ENCODE measurements at places on chromosomes 6 and 20.
A peak's percentile ranks its signal among the peaks of the same experiment; 100 is the strongest.

DNA sequence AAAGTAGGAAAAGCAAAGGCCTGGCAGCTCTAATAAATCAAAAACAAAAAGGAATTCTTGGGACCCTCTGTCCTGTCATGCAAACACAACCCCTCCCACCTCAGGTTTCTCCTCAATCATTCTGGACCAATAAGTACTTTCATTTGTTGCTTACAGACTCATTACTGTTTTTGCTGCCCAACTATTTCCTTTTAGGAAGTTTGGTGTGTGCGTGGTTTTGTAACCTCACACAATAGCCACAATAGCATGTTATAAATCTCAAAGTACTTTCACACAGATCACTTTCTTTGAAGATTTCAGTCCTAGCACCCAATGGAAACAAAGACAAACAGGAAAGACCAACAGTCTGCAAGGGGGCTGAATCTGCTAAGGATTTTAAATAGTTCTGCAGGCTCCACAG is 4.5 kb downstream of the MRPL14 start:
- peaks cover 7% of the 10 kb centered on the region for H3K36me3 ChIP-seq
- no peak for DNase-seq
- H3K4me3 ChIP-seq = peak overlapping the region; percentile 4
- no peaks in the 10 kb centered on the region for H3K27me3 ChIP-seq

- peaks cover 2% of the 10 kb centered on the region for H3K36me3 ChIP-seq
- no peak for DNase-seq
- H3K4me1 ChIP-seq = peaks cover 33% of the 10 kb centered on the region
- H3K4me3 ChIP-seq = no peak overlapping the region
Observed at GRCh38 chr20:50521221-50522052, 11.3 kb downstream of the PTPN1 start.

- peak; percentile 38 for DNase-seq
- peaks cover 18% of the 10 kb centered on the region for H3K4me1 ChIP-seq
Observed at GRCh38 chr6:2793534-2794151, 28.4 kb downstream of the WRNIP1 start.

- no peak overlapping the region for H3K4me3 ChIP-seq
- H3K27me3 ChIP-seq = no peaks in the 10 kb centered on the region
- DNase-seq = no peak
Observed at GRCh38 chr6:55040102-55040848, 134.0 kb upstream of the HCRTR2 start.

- no peaks in the 10 kb centered on the region for H3K36me3 ChIP-seq
- no peak overlapping the region for H3K27ac ChIP-seq
- DNase-seq = no peak
Observed at GRCh38 chr20:42756991-42757390, 432.7 kb downstream of the PTPRT start.

- no peak overlapping the region for H3K27ac ChIP-seq
- H3K4me1 ChIP-seq = no peaks in the 10 kb centered on the region
- H3K36me3 ChIP-seq = no peaks in the 10 kb centered on the region
- no peaks in the 10 kb centered on the region for H3K27me3 ChIP-seq
- DNase-seq = no peak
Observed at GRCh38 chr6:161292145-161292544, 18.3 kb upstream of the AGPAT4 start.

DNA sequence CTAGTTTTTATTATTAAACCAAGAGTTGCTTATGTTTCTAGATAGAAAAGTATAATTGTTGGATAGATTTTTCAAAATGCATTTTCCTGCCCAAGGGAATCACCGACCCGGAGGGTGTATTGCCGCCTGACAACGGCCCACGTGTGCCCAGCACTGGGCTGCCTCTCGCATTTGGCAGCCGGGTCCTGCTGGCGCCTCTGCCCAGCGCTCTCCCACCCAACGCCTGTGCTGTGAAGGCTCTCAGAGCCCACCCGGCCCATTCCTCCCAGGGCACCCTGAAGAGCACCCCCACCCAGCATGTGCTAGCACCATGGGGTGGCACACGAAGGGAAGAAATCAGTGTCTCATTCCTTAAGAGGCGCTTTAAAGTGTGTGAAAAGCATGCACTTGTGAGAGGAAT is 88.3 kb upstream of the AFDN start:
- H3K36me3 ChIP-seq = no peaks in the 10 kb centered on the region
- DNase-seq = no peak
- H3K27me3 ChIP-seq = peaks cover 2% of the 10 kb centered on the region
- no peak overlapping the region for H3K4me3 ChIP-seq

DNA sequence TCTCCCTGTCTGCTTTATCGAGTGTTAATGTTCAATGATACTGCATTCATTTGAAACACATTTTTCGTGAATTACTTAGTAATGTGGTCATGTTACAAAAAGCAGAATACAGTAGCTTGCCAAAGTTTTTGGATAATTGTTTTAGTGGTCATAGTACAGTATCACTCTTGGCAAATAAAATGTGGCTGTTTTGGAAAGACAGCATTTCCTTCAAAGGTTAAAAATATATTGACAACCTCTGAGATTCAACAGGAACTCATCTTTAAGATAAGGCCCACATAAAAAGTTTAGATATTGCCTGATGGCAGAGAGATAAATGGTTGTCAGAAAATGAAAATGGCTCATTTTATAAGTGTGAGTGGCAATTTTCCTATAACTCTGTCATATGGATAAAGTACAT is 297.7 kb upstream of the MAN1A1 start:
- no peak for DNase-seq
- H3K27me3 ChIP-seq = no peaks in the 10 kb centered on the region
- peaks cover 2% of the 10 kb centered on the region for H3K4me1 ChIP-seq
- H3K4me3 ChIP-seq = no peak overlapping the region
- no peaks in the 10 kb centered on the region for H3K36me3 ChIP-seq
- H3K27ac ChIP-seq = no peak overlapping the region

DNA sequence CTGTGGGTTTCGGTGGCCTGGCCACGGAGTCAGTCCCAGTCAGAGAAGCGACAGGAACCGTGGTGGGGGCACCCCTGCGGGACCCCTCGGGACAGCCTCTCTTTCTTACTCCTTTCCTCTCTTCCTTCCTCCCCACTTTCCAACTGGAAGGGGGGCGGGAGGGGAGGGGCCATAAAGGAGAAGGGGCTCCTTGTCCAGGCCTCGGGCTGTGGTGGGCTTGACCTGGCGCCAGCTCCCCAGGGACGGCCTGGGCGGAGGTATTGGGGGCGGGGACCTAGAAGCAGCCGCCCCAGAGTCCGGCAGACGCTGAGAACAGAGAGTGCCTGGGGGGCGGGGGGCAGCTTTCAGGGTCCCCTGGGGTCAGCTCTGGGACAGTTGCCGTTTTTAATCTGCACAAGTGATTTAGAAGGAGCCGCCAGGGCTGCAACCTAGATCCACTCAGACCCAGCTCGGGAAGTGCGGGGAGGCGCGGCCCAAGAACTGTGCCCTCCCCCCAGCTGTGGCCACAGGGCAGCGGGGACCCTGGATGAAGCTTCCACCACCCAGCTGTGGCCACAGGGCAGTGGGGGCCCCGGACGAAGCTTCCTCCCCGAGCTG is 6.4 kb upstream of the ABHD16B start:
- H3K4me1 ChIP-seq = peaks cover 33% of the 10 kb centered on the region
- H3K27ac ChIP-seq = no peak overlapping the region
- H3K27me3 ChIP-seq = peaks cover 62% of the 10 kb centered on the region
- no peaks in the 10 kb centered on the region for H3K36me3 ChIP-seq
- H3K4me3 ChIP-seq = no peak overlapping the region

DNA sequence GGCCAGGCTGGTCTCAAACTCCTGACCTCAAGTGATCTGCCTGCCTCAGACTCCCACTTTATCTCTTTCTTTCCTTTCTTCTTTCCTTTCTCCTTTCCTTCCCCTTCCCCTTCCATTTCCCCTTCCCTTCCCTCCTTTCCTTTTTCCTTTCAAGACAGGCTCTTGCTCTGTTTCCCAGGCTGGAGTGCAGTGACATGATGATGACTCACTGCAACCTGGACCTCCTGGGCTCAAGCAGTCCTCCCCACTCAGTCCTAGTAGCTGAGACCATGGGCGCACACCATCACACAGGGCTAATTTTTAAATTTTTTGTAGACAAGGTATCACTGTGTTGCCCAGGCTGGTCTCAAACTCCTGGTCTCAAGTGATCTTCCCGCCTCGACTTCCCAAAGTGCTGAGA is 377.6 kb upstream of the ZFP64 start:
- no peak overlapping the region for H3K4me3 ChIP-seq
- no peaks in the 10 kb centered on the region for H3K27me3 ChIP-seq
- H3K27ac ChIP-seq = no peak overlapping the region

- H3K27me3 ChIP-seq = no peaks in the 10 kb centered on the region
- H3K4me3 ChIP-seq = no peak overlapping the region
- no peaks in the 10 kb centered on the region for H3K36me3 ChIP-seq
- H3K4me1 ChIP-seq = no peaks in the 10 kb centered on the region
- DNase-seq = no peak
- H3K27ac ChIP-seq = no peak overlapping the region
Observed at GRCh38 chr6:45597424-45597823, 219.7 kb upstream of the SUPT3H start.

DNA sequence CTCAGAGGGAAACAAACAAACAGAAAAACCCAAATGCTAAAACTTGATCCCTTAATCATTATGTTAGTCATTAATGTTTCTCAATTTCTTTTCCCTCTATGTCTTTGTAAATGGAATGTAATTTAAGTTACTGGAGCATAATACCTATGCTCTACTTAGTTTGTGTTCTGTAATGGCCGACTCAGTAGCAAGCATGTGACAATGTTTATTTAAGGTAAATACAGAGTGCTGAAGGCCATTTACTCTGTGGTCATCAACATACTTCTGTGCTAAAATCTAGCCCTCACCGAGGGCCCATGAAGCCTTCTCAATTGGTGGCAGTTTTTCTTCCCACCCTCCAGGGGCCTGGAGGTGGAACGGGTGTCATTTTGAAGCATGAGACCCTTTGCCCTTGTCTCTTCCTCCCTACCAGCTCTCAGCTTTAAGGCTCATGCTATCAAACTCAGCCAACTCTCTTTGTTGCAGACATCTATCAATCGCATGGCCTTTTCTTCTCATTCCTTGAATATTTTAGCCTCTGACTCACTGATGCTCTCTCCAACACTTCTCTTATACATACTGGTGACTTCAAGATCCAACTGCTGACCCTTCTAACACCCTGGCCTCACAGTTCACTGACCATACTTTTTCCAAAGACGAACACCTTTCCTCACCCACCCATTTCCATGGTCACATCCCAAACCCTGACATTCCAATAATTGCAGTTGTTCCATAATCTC is 48.2 kb downstream of the STX7 start:
- H3K27me3 ChIP-seq = no peaks in the 10 kb centered on the region
- no peak overlapping the region for H3K4me3 ChIP-seq
- H3K4me1 ChIP-seq = no peaks in the 10 kb centered on the region

- no peaks in the 10 kb centered on the region for H3K36me3 ChIP-seq
- no peaks in the 10 kb centered on the region for H3K27me3 ChIP-seq
- H3K27ac ChIP-seq = no peak overlapping the region
- no peak overlapping the region for H3K4me3 ChIP-seq
- no peaks in the 10 kb centered on the region for H3K4me1 ChIP-seq
- no peak for DNase-seq
Observed at GRCh38 chr6:141218583-141218982, 914.1 kb upstream of the GJE1 start.

DNA sequence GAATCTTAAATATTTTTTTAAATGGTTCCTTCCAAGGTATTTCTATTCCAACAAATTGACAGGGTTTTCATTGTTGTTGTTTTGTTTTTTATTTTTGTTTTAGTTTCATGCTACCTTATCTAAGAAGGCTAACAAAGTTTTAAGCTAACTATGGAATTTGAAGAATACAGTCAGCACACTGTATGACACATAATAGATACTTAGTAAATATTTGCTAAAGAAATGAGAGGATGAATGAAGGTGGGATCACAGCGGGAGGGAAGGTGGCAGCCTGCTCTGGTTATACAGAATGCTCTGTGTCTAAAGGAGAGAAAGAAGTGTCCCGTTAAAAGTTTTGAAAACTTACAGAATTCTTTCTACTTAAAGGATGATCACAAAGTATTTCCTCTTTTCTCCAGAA is 43.7 kb upstream of the DST start:
- no peak for DNase-seq
- H3K4me1 ChIP-seq = no peaks in the 10 kb centered on the region
- no peaks in the 10 kb centered on the region for H3K27me3 ChIP-seq
- no peak overlapping the region for H3K27ac ChIP-seq
- H3K36me3 ChIP-seq = no peaks in the 10 kb centered on the region
- no peak overlapping the region for H3K4me3 ChIP-seq

GRCh38 chr6:148440016-148440415 is 97.4 kb downstream of the SASH1 start:
- H3K27me3 ChIP-seq = no peaks in the 10 kb centered on the region
- no peaks in the 10 kb centered on the region for H3K36me3 ChIP-seq
- no peak overlapping the region for H3K4me3 ChIP-seq
- no peak overlapping the region for H3K27ac ChIP-seq
- no peaks in the 10 kb centered on the region for H3K4me1 ChIP-seq

DNA sequence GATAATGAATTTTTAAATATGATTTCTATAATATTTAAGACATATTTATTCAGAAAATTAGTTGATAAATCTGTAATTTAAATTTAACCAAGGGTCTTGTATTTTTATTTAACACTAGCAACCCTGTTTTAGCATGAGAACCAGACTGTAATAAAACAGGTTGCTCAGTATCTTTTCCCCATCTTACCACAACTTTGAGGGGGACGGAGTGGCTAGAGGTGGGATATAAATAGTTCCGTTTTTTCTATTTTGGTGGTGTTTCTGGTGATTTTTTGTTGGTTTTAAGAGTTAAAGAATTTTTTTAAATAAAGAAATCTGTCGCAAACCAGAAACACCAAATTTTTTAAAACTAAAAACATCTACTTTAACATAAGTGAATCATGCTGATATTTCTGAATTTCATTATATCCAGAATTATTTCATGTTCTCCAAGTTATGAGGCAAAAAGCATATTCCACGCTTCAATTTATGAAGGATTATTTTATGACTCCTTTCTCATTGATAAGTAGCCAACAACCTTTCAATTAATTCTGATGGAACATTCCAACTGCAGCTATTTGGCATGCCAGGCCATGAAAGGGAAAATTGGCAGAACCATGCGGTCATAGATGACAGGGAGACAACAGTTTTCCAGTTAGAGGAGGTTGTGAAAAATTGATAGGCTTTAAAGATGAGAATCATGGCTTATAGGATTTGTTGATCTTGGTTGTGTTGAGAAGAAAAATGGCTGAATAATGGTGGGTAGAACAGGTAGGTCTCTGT is 151.9 kb upstream of the CARMIL1 start:
- no peaks in the 10 kb centered on the region for H3K4me1 ChIP-seq
- no peak overlapping the region for H3K4me3 ChIP-seq
- no peak overlapping the region for H3K27ac ChIP-seq
- no peak for DNase-seq

DNA sequence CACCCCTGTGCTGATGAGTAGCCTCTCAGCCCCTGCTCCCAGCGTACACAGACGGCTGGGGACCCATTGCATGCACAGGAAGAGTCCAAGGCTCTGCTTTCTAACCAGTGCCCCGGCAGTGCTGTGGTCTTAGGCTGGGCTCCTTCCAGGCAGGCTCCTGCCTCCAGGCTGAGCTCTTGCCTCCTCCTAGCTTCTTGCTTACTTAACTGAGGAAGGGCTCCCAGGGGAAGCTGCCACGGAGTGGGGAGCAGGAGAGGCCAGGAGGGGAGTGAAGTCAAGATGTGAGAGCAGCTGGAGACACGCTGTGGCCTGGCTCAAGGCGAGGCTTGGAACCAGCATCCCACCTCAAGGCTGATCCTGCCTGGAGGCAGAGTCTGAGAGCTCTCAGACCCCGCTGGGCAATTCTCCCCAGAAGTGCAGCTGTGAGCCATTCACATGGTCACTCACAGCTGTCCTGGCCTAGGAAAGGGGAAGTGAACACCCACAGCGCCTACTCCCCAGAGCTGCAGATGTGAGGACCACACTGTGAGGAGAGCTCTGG is 141.0 kb downstream of the TBXT start:
- DNase-seq = no peak
- H3K4me3 ChIP-seq = no peak overlapping the region
- no peak overlapping the region for H3K27ac ChIP-seq
- no peaks in the 10 kb centered on the region for H3K27me3 ChIP-seq
- no peaks in the 10 kb centered on the region for H3K36me3 ChIP-seq

Measured in thymus (tissue), 14 donors.